GM18507 (cell line): ENCODE measurements at places on chromosomes 16 and 17.

DNA sequence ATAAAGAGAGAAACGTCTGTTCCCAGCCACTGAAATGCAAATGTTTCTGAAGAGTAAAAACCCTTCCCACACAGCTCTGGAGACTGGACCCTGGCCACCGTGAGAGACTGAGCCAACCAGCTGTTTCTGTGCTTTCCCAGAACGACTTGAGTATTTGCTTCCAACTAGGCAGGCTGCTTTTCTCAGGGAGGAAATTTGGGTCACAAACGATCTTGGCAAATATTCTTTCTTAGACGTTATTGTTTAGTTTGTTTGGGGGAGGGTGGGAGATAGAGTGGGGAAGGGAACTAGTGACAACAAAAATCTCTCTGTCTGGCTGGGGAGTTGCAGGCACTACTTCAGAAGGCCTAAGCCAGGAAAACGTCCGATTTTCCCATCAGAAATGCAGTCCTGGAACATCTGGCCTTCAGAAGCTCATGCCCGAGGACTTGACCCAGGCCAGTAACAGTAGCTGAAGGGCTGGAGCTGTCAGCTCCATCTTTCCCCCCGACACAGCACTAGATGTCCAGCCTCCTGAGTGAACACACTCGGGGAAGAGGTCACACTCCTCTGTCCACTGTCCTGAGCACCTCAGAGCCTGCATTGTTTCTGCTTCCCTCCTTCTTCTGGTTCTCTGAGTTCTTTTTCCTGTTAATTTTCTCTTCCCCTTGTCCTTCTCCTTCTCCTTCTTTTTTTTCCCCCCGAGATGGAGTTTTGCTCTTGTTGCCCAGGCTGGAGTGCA is 4.0 kb downstream of the CCDC92B start:
- DNase-seq = no peak

GRCh38 chr16:21097151-21097550 is 53.5 kb downstream of the DNAH3 start:
- DNase-seq = no peak

- DNase-seq = no peak
These were observed 4.4 kb upstream of the ABCA9 start for GRCh38 chr17:69065113-69065512.

DNA sequence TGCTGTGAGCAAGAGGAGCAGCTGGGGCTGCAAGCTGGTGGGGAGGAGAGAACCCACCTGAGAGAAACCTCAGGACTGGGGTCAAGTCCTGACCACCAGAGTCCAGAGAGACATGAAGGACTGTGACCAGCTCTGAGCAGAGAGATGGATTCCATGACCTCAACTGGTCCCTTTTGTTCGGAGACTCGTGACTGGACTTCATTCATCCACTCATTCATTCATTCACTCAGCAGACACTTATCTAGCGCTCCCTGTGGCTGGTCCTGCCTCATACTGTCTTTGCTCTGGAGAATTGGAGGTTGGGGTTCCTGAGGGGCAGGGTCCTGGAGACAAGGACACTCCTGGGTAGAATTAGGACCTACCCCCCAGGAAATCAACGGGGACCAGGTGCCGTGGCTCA is 4.0 kb downstream of the ERBB2 start:
- DNase-seq = no peak

GRCh38 chr16:3188925-3189825 is 1.2 kb downstream of the OR1F1 start:
- no peak for DNase-seq

GRCh38 chr17:82960419-82961271 is 118.8 kb upstream of the METRNL start:
- no peak for DNase-seq

GRCh38 chr17:79075861-79076406 is 1.3 kb downstream of the ENGASE start:
- no peak for DNase-seq

- no peak for DNase-seq
These were observed 8.8 kb upstream of the GFAP start for GRCh38 chr17:44924107-44924544.

DNA sequence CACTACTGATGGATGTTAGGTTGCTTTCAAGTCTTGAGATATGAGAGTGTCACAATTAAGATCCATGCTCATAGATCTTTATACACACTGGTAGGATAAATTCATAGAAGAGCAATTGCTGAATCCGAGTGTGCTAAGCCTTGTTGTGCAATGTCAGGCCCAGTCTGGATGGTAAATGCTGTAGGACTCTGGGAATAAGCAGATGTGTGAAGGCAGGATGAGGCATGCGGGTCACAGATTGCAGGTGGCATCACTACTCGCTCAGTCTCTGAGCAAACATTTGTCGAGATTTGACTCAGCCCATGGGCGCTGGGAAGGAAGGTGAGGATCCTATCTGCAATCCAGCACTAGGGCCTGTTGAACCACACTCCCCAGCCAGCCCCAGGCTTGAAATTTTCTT is 40.7 kb downstream of the TMEM186 start:
- no peak for DNase-seq

DNA sequence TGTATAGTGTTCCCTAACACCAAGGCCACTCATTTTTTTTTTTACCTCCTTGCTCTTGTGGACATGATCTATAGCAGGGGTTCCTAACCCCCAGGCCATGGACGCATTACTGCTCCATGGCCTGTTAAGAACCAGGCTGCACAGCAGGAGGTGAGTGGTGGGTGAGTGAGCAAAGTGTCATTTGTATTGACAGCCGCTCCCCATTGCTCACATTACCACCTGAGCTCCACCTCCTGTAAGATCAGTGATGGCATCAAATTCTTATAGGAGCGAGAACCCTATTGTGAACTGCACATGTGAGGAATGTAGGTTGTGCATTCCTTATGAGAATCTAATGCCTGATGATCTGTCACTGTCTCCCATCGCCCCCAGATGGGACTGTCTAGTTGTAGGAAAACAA is 342.0 kb downstream of the SOX9 start:
- DNase-seq = no peak

GRCh38 chr17:1087381-1088241 is 90.7 kb downstream of the TIMM22 start:
- DNase-seq = no peak
